Substantia nigra (tissue), 51 donors: ENCODE measurements at places on chromosomes 3 and 15.

DNA sequence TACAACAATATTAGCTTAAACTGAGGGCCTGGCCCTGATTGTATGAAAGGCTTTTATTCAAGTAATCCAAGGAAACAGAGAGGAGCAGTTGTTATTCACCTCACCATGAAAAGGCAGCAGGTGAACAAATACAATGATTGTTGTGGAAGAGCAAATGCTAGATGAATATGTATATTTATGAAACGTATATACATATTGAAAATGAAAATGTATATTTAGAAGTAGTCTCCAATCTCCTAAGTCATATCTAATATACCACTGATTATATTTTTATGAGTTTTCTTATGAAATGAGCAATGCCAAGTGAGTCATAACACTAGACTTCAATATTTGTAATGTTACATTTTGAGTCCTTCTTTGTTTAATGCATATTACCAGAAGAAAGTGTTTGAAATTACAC is 116.2 kb upstream of the KCNMB2 start:
- DNase-seq: no peak

- peak; percentile 21 for DNase-seq
These were observed 99.2 kb upstream of the TRPM1 start for GRCh38 chr15:31200735-31201151.

DNA sequence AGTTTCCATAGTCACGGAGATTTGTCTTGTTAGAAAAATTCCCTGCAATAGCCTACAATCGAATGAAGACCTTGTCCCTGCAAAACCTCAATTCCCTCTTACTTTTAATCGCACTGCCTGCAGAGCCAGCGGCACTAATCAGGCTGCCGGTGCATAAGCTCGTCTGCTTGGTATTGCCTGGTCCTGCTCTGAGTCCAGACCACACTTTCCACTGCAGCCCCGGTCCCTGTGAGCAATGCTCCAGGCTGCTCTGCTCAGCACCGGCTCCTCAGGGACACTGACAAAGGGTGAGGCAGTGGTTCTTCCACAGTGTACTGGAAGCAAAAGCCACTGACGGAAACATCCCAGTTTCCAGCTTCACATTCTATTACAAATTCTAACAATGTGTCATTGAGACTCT is 164.3 kb downstream of the OCA2 start:
- no peak for DNase-seq

- DNase-seq: no peak
These were observed 3.8 kb upstream of the KCNMB2 start for GRCh38 chr3:178532476-178532875.

GRCh38 chr3:57127891-57128518 is 37.1 kb downstream of the IL17RD start:
- DNase-seq: no peak

- no peak for DNase-seq
These were observed 3.5 kb downstream of the SEC13 start for GRCh38 chr3:10317311-10317960.

- DNase-seq: no peak
These were observed 22.8 kb upstream of the JMJD7 start for GRCh38 chr15:41804916-41805666.

- DNase-seq: no peak
These were observed 111.1 kb downstream of the PDCD6IP start for GRCh38 chr3:33909547-33909946.

GRCh38 chr15:39979606-39980005 is 45.7 kb downstream of the EIF2AK4 start:
- DNase-seq: no peak

GRCh38 chr3:86152620-86153019 is 838.3 kb downstream of the VGLL3 start:
- DNase-seq: no peak

- no peak for DNase-seq
These were observed 366.8 kb upstream of the KCNMB2 start for GRCh38 chr3:178169421-178169820.

DNA sequence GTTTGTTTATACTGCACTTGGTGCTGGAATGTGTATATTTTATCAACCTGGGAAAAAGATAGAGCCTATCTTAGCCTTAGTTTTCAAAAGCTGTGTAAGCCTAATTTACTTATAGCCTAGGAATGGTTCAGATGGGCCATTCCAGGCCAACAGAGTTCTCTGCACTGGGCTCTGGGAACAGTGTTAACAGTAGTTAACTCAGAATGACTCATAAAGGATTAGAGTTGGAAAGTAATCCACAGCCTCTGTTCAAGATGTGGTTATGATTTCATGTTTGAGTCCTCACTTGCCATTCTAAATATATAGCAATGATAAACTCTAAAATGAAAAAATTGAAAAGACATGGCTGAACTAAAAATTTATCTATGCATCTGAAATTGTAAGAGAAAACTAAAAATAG is 22.6 kb upstream of the PEX5L start:
- no peak for DNase-seq

- no peak for DNase-seq
These were observed 12.2 kb downstream of the ZNF774 start for GRCh38 chr15:90364251-90364650.

DNA sequence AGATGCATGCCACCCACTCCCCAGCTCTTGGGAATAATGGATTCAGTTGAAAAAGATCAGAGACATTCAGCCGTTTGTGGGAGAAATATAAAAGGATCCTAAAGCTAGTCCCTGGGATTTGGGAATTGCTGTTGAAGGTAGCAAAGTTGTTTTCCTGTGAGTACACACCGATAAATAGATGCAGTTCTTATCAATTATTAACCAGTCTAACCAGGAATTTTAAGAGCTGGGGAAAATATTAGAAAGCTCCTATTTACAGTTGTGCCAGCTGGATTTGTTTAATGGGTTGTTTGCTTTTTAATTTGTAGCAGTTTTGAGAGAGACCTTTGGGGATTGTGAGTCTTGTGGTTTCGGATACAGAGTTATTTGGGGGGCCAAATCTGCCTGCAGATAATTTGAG is 44.2 kb upstream of the SKOR1 start:
- no peak for DNase-seq

- no peak for DNase-seq
These were observed 447.5 kb downstream of the IGSF11 start for GRCh38 chr3:118587037-118587741.
